MV-4-11 (cell line): ENCODE measurements at places on chromosomes 3 and 15.
A peak's percentile ranks its signal among the peaks of the same experiment; 100 is the strongest.

GRCh38 chr3:150097588-150097890, 126.8 kb upstream of the PFN2 start:
- no peak for DNase-seq

GRCh38 chr3:135802171-135802570, 163.4 kb upstream of the PPP2R3A start:
- DNase-seq = no peak

DNA sequence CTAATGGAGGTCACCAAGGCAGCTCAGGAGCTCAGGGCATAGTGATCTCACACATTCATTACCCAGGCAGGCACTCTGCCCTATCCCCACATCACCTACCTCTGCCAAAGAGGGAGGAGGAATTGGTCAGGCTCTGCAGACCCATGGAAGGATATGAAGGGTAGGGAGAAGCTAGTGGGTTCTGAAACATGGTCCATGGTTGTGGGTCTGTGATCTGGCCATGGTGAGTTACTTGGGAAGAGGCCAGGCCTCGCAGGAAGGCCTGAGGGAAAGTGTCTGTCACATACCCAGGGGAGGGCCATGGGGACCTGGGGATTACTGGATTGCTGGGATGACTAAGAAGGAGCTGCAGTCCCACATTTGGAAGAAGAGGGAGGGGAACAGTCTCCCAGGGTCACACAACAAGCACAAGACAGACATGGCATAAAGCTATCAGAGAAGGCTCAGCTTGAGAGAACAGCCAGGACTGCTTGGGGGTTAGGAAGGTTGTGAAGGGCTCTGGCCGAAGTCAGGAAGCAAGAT, 1.4 kb upstream of the PRSS50 start:
- DNase-seq = no peak

GRCh38 chr3:112348943-112349342, 16.0 kb downstream of the CD200 start:
- peak; percentile 47 for DNase-seq

DNA sequence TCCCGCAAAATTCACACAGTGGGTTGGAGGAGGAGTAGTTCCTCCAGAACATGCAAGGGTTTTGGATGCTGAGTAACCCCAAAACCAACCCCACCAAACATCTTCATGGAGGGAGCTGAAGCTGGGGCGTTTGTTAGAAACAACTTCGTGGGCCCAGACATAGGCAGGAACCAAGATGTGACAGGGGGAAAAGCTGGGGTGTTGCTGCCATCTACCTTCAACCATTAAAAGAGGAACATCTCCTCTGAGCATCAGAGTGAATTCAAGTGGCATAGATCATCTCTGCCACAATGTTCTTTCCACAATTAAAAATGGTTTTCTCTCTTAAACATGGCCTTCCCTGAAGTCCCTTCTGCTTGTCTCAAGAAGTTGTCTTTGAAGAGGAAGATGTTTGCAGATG, 20.5 kb downstream of the SIDT1 start:
- peak; percentile 10 for DNase-seq

- DNase-seq = no peak
Observed at GRCh38 chr3:172070802-172071201, 31.4 kb downstream of the FNDC3B start.

- DNase-seq = no peak
Observed at GRCh38 chr3:38141952-38142273, 3.5 kb downstream of the MYD88 start.

DNA sequence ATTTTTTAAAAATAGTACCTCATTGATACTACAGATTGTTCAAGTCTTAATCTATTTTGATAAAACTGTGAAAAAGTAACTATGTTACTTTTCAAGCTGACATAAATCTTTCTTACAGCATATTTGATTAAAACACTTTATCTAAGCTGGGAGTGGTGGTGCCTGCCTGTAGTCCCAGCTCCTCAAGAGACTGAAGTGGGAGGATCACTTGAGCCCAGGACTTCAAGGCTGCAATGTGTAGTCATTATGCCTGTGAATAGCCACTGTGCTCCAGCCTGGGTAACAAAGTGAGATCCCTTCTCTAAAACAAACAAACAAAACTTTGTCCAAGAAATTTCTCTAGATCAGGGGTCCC, 59.6 kb upstream of the NEDD4 start:
- DNase-seq = no peak

GRCh38 chr3:160545504-160545871, 19.9 kb downstream of the KPNA4 start:
- no peak for DNase-seq

DNA sequence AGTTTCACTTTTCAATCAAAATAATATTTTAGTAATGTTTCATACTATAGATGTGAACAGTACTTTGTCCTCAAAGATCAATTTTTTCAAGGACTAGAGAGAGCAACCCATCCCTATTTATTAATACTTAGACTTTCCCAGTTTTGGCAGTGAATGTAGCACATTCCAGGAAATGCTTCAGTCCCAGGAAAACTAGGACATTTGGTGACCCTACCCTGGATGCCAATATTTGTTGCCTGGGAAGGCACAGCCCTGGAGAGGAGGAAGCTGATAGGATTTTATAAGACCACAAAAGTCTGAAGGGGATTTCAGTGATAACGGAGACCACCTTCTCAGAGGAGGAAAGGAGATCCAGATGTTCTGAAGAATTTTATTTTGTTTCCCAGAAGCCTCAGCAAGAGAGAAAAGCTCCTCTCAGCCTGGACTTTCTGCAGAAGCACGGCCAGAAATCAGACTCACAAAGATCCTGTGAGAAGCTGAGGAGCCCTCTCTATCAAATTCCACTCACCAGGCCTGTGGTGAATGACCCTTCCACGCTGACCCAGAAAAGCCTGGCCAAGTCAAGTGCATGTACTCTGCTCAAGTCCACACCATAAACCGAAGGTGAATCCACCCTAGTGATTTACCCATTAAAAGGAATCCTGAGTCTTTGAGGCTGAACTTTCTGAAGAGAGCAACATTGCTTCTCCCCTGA, 87.7 kb upstream of the ABHD17C start:
- DNase-seq = no peak

- peak; percentile 33 for DNase-seq
Observed at GRCh38 chr3:186571644-186572013, 1.1 kb downstream of the DNAJB11 start.

DNA sequence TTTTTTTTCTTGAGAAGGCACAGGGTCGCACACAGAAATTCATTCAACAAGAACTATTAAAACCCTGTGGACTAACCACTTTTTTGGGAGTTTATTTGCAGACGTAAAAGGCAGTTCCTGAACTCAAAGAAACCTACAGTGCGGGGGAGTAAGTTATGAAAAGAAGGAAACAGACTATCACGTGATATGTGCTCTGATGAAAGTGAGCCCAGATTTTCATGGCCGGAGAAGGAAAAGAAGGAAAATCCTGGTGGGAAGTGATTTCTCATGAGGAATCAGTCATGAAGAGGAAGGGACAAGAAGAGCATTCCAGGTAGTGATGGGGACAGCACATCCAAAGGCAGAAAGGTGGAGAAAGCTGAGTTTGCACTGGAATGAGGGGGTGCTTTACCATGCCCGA, 26.1 kb downstream of the SEMA6D start:
- no peak for DNase-seq

GRCh38 chr3:147589016-147589415, 179.9 kb downstream of the ZIC1 start:
- peak; percentile 90 for DNase-seq

DNA sequence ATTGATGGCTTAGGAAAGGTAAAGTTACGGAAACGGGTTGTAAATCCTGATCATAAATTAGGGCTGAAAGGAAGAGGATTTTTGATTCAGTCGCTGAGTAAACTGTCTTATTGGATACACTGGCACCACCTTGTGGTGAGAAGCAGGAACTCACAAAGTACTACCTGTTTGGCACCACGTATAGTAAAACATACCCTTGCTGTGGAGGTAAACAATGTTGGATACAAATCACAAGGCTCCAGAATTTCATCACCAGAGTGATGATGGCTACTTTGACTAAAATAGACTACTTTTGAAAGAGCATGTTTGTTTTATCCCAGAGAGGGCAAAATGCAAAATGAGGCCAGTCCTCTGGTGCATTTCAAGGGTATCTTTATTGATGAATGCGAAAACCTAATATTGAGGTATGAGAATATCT, 216.9 kb downstream of the IGSF11 start:
- DNase-seq = peak; percentile 16

- DNase-seq = no peak
Observed at GRCh38 chr15:27358751-27359434, 387.9 kb downstream of the GABRG3 start.

DNA sequence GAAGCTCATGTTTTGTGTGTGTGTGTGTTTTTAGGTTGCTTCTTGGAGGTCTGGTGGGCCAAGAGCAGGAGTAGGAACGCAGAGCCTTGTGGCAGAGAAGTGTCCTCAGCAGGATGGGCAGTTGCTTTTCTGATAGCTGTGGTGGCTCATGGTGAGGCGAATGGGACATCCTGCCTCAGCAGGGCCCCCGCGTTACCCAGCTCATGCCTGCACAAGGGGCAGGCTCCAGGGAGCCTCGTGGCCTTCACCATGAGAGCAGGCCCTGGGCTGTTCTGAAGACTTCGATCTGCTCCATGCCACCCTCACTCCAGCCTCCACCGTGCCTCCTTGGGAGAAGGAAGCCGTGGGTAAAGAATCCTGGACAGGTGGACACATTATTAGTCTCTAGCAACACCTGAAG, 33.4 kb upstream of the CTXND1 start:
- DNase-seq = no peak

GRCh38 chr3:158961911-158962310, 160.1 kb downstream of the MFSD1 start:
- no peak for DNase-seq

GRCh38 chr15:57445872-57446271, 69.6 kb downstream of the CGNL1 start:
- DNase-seq = no peak

DNA sequence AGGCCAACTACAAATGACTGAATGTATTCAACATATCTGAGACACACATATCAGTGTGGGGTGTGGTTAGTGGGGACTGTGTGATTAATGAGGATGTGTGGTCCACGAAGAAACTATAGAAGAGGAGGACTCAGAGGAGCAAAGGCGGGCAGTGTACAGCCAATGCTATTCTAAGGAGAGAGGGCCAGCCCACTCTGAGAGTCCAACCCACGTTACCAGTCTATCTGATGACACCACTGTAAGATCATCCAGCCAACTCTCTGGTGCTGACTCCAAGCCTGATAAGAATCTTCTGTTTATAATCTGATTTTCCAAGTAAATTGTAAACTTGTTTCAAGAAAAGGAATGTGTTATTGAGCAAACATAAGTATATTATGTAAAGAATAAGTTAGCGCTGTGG, 47.2 kb downstream of the MCF2L2 start:
- DNase-seq = peak; percentile 67

DNA sequence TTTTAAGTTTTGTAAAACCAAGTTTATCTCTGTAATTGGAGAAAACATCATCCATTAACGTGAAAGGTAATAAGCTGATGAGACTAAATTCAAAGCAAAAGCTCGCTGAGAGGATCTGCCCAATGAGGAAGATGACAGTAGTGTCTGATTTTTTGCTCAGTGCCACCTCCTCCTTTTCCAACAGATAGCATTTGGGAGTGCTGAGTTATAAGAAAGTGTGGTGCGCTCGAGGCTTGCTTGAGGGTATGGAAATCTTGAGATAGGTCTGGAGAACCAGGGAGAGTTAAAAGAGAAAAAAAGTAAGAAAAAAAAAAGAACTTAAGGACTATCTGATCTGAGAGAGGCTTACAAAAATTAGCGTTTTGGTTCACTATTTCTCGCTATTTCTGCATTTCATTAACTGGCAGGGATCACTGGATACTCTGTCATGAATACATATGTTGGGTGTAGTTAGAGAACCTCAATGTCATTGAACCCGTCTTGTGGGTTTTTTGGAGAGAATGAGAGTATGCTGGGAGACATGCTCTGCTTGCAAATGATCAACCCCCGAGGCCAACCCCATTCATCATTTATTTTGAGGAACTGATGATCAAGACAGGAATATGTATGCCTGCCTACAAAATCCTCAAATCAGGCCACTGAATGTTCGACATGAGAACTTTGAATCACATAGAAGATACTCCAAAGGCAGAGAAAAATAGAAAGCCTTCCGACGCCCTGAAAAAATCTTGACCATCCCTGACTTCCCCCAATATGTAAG, 973 bp upstream of the USP13 start:
- no peak for DNase-seq

DNA sequence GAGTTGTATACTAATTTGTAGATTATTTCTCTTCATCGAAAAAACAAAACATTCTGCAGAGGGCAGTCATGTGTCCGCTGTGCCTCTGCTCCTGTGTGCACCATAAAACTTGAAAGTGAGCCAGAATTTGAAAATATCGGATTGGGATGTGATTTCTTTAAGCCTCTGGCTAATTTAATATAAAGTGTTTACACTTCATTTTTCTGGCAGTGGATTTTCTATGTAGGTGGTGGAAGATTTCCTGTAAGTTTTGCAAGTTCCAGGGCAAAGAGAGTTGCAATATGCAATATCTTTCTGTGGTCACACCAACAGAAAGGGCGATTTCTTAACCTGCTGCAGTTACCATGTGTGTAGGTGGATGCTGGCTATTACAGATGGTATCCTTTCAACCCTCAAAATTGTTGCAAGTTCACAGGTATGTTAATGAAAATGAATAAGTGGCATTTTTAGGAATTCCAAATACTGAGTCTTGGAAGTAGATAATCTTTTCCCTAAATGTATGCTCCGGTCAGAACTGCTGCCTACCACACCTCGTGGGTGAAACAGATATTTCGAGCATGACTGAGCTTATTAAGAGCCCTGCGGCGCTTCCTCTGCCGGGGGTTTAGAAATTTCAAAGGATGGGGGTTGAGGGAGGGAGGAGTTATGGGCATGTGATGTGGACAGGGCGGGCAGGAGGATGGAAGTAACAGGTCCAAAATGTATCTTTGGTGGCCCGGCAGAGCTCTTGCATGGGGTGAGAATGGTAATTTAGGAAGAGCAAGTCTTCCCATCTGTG, 134.0 kb downstream of the PGPEP1L start:
- DNase-seq = peak; percentile 23

DNA sequence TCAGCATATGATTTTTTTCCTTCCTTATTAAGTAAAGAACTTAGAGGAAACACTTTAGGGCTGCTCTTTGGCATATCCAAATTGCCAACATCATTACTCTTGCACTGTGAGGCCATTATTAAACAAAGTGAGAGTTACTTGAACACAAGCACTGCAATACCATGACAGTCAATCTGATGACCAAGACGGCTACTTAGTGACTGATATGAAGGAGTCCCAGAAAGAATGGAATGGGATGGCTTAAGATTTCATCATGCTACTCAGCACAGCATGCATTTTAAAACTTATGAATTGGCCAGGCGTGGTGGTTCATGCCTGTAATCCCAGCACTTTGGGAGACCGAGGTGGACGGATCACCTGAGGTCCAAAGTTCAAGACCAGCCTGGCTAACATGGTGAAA, 55.2 kb downstream of the FAM98B start:
- DNase-seq = no peak

DNA sequence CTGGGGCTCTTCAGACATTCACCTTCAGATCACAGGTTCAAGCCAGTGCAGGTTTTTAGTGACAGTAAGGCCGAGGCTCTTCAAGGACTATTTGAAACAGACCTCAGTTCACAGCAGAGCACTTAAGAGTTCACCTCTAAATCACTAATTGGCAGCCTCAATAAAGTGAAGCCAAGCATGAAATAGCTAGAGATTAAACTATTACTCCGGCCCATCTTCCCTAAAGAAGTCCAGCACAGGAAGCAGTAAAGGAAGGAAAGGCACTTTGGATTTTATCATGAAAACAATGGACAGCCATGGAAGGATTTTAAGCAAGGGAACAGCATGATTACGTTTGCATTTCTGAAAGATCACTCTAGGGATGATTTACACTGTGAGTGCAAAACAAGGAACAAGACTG, 27.6 kb upstream of the ARL6 start:
- no peak for DNase-seq

- DNase-seq = no peak
Observed at GRCh38 chr15:49621887-49622286, 1.0 kb downstream of the DTWD1 start.
